ENCODE measurements at places on chromosomes 7 and 10.

DNA sequence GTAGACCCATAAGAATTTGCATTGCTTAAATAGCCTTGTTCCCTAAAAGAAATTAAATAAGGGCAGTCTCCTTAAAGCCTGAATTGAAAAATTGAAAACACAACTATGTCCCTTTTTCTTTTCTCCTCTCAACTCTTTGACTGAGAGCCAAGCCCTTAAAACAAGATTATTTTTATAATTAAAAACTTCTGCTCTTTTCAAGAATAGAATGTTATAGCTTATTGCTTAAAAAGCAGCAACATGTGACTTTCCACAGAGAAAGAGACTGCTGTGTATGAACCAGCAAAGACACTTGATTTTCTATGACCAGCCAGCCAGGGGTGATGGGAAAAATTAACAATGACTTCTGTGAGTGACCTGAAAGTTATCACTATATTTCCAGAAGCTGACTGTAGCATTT is 295.2 kb upstream of the CELF2 start:
- no peak for ATAC-seq
- H3K4me1 ChIP-seq, result no peaks in the 10 kb centered on the region
- H3K36me3 ChIP-seq, result no peaks in the 10 kb centered on the region
- H3K27me3 ChIP-seq, result peaks cover 9% of the 10 kb centered on the region
- no peak overlapping the region for H3K27ac ChIP-seq

- H3K36me3 ChIP-seq, result peaks cover 37% of the 10 kb centered on the region
- ATAC-seq, result peak; percentile 41
- H3K27ac ChIP-seq, result peak overlapping the region; percentile 82
- H3K4me1 ChIP-seq, result peaks cover 17% of the 10 kb centered on the region
- H3K4me3 ChIP-seq, result peak overlapping the region; percentile 85
Observed at GRCh38 chr10:103661198-103661950, 167.9 kb downstream of the NEURL1 start.

DNA sequence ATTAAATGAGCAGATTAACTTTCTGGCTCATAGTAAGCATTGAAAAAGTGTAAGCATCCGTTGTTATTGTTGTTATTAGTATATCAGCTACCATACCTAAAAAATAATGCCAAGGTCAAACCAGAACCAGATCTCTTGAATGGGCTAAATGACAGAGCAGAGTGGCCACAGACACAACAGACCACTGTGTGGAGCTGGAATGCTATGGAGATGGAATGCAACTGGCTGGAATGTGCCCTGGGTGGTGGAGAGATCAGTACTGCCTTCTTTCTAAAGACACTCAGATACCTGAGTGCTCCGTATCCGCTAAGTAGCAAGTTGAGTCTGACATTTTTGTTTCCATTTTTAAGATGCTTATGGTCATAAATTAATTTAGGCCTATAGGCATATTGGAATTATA is 20.5 kb upstream of the DNAJB12 start:
- no peaks in the 10 kb centered on the region for H3K4me1 ChIP-seq
- peaks cover 13% of the 10 kb centered on the region for H3K36me3 ChIP-seq
- no peak overlapping the region for H3K27ac ChIP-seq
- H3K27me3 ChIP-seq, result no peaks in the 10 kb centered on the region
- no peak overlapping the region for H3K4me3 ChIP-seq
- no peak for ATAC-seq

DNA sequence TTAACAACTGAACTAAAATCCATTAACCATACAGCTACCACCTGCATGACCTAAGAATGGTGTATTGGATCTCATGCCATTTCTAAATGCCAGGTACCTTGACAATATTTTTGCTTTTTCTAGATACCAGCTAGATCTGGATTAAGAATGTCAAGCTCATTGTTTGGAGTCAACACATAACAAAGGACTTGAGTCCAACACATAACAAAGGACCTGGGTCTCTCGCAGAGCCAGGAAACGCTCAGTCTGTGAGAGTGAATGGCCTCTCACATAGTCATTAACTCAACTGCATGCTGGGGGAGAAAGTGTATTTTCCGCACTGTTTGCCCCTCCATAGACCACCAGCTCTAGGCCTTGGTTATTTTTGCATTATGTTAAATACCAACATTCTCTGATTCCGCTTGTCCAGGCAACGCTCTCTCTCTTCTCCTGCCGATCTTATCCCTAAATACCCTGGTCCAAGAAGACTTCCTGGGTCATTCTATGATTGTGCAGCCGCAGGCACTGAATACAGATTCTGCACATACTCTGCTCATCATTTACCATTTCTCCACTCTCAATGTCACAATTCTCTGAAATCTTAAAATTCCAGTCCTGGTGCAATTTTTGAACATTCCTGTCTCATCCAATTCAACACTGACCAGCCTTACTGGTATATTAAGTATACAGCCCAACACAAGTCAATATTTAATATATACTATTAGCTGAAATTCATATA is 31.2 kb downstream of the ITIH5 start:
- no peak overlapping the region for H3K27ac ChIP-seq
- no peak overlapping the region for H3K4me3 ChIP-seq
- peaks cover 43% of the 10 kb centered on the region for H3K27me3 ChIP-seq
- no peak for ATAC-seq
- H3K36me3 ChIP-seq, result no peaks in the 10 kb centered on the region

- ATAC-seq, result no peak
- no peaks in the 10 kb centered on the region for H3K36me3 ChIP-seq
- H3K4me3 ChIP-seq, result no peak overlapping the region
Observed at GRCh38 chr7:35250941-35251340, 3.0 kb downstream of the TBX20 start.

DNA sequence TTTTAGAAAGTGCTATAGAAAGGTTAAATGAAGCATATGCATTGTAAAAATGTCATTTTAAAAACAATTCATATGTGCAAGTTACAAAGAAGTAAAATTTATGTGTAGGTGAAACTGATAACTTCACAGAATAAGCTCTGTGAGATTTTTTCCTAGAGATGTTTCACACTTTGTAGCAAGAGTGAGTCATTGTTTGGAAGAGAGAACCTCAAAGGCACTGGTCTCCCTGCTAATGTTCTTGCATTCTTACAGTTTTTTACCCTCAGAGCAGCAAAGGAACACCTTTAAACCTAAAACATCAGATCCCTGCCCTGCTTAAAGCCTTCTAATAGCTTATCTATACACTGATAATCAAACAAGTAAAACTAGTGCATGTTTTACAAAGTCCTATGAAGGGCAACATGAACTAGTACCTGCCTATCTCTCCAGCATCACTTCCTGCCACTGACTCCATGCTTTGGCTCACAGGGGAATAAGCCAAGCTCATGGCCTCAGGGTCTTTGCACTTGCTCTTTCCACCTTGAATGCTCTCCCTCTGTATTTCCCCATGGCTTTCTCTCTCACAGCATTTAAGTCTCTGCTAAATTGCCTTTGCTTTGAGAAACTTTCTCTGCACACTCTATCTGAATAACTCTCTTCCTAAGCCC is 997.0 kb downstream of the GATA3 start:
- H3K27me3 ChIP-seq, result no peaks in the 10 kb centered on the region
- H3K4me3 ChIP-seq, result no peak overlapping the region
- no peaks in the 10 kb centered on the region for H3K4me1 ChIP-seq
- no peaks in the 10 kb centered on the region for H3K36me3 ChIP-seq
- H3K27ac ChIP-seq, result no peak overlapping the region

Data from stimulated activated memory B cell treated with anti-CD40 and anti-IgM and Interleukin-4, amounts not matched to agents 10 μg/mL and 1 μg/mL and 100 μg/mL, for 72 hours (primary cell).